Posterior vena cava (tissue), 2 donors: ENCODE measurements at places on chromosomes 2 and 18.

DNA sequence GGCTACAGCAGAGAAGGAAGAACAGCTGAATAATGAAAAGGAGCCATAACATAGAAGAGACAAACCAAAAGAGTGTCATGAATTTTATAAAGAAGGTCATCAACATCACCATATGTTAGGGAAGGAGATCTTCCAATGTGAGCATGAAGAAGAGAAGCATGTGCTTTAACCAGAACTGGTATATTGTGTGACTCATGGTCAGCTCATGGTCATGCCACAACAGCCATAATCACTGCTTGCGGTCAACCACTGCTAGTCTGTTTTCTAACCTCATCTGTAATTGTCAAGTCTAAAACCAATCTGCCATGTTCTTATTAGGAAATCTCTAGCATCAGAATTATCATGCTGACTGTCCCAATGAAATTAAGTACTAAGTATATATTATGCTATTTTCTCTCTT, 204.1 kb upstream of the VRK2 start:
- DNase-seq: no peak

DNA sequence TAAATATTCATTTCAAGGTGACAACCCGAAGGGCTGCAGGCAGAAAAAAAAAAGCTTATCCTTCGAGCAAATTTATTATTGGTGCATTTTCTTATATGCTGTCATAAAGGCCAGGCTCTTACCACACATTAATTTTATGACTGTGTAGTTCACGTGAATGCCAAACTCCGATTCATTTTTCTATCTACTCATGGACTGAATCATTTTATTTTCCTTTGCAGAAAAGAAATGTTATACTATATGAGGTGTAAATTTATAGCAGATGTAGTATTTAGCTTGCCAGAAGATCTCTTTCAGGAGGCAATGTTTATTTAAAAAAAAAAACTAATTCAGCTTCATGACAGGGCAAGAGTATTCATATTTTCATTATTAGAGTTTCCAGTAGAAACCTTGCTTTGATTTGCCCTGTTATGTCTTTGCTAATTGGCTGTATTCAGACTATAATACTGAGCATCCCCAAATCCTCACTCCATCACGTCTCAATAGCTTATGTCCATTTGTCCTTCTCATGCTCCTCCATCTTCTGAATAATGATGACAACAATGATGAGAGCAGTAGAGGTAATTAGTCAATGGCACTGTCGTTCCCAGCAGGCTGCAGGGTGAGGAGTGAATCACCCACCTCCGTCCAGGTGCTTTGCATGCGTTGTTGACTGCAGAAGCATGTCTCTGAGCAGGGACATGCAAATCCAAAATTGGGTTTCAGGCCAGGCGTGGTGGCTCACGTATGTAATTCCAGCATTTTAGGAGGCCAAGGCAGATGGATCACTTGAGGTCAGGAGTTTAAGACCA, 101.1 kb upstream of the RAB12 start:
- DNase-seq: no peak

GRCh38 chr2:120398051-120398995, 52.4 kb downstream of the INHBB start:
- DNase-seq: peak; percentile 77

GRCh38 chr2:193783681-193784080, 1588.9 kb upstream of the TMEFF2 start:
- DNase-seq: no peak
